GM20000 (cell line): ENCODE measurements at places on chromosomes 13 and 19.
A peak's percentile ranks its signal among the peaks of the same experiment; 100 is the strongest.

GRCh38 chr19:5317321-5317720, 23.3 kb downstream of the PTPRS start:
- no peak for DNase-seq

- no peak for DNase-seq
These were observed 389.3 kb downstream of the DACH1 start for GRCh38 chr13:71477735-71478134.

DNA sequence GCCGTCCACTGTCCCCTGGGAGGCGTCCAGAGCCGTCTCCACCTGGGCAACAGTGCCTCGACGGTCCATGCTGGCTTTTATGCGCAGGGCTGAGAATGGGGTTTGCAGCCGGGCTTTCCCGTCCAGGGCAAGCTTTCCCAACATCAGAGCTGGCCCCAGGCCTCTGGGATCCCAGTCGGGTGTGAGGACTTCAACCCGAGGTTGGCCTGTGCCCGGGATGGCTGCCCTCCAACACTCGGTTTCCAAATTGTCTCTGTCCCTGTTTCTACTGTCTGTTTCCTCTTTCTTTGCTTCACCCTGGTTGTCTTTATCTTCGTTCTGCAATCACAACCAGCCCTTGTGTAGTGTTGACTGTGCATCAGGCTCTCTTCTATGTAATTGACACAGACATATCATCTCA, at the start of gene IFNL4:
Gene IFNL4 (minus strand): TSS at position 51 of the 400 bp plus-strand sequence.
- no peak for DNase-seq

- DNase-seq = no peak
These were observed 1454.1 kb downstream of the UQCRFS1 start for GRCh38 chr19:27758626-27759505.

- no peak for DNase-seq
These were observed 106.1 kb downstream of the SLC25A15 start for GRCh38 chr13:40895227-40896184.

- DNase-seq = no peak
These were observed 522.2 kb downstream of the FGF9 start for GRCh38 chr13:22193070-22193469.

GRCh38 chr13:109917422-109917821, 131.0 kb upstream of the IRS2 start:
- DNase-seq = no peak

GRCh38 chr13:75836441-75836840, 200.3 kb downstream of the LMO7 start:
- no peak for DNase-seq

- DNase-seq = peak; percentile 49
These were observed 579 bp downstream of the ZNF566 start for GRCh38 chr19:36488846-36489117.

DNA sequence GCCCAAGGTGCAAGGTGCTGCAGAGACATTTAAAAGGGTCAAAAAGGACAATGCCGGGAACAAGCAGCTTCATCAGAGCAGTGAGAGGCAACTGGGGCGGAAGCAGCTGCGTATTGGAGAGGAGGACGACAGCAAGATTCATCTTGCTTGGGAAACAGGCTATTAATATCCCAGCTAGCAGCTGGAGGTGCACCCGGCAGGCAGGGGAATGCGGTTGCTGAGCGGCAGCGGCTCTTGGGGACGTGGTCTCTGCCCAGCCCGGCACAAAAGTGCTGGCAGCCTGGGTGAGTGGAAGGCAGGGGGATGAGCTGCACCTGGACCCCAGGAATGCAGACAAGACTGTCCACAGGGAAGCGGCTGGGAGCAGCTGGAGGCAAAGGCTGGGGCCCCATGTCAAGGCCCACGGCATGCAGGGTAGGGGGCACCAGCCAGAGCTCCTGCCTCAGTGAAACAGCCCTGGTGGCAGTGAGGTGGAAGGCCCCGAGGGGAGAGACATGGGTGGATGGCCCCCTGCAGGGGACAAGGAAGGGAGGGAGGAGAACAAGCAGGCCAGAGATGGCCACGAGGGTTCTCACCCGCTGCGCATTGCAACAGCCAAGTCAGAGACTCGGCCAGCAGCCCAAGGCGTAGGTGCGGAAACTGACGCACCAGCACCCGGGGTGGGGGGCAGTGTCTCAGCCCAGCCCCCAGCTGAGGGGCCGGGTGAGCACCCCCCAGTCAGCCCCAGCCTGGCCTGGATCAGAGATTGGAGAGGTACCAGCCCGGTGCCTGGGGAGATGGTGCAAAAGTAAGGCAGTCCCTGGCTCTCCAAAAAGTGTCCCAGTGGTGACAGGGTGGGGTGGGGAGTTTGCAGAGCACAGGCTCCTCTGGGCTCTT, 34.4 kb downstream of the PEPD start:
- DNase-seq = no peak

GRCh38 chr13:73073050-73073449, 14.2 kb downstream of the KLF5 start:
- DNase-seq = no peak

DNA sequence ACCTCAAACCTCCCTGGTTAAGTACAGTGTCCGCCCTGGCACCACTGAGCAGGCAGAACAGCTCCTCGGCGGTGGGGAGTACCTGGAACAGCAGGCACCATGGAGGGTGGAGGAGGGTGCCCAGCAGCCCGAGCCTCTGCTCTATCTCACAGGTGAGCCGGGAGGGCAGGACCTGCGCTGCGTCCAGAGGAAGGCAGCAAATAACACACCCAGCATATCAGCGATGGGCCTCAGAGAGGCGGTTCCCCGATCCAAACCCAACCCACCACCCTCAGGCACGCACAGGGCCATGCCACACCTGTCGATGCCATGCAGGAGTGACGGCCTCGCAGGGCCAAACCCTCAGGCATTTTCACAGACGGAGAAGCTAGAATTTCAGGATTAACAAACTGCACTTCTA, 11.8 kb downstream of the PEPD start:
- no peak for DNase-seq

GRCh38 chr13:63024458-63024857, 1608.8 kb upstream of the PCDH20 start:
- DNase-seq = no peak

DNA sequence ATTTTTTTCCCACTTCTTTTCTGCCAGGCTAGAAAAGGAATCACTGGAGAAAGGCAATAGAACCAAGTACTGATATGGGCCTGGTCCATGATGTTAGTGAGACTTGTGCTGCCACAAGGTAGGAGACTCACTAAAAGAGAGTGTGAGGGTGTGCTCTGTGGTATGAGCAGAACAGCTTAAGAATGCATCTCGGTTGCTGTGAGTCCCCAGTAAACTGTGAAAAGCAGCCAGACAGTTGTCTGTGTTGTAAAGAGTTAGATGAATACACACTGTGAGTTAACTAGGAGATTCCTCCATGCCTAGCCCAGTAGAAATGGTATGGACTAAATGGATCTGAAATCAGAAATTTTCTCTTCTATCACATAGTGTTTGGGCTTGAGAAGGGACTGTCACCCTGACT, 1177.3 kb upstream of the MIR17HG start:
- DNase-seq = no peak

- DNase-seq = no peak
These were observed 871.6 kb downstream of the SLITRK6 start for GRCh38 chr13:84927442-84928169.

DNA sequence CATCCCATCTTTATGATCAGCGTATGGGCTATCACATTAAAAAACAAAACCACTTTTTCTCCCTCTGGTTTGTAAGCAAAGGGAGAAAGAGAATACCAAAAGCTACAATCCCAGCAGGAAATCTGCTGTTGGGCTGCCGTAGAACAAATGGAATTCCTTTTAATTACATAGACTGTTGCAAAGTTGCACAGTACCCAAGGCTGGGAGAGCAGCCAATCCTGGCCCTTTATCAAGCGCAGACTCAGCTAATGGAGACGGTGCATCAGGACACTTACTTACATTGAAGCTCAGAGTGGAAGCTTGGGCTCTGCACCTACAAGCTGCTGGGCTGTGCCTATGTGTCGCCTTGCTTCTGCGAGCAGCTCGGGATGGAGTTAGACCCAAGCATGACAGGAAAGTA, 15.2 kb downstream of the CCNA1 start:
- no peak for DNase-seq

- no peak for DNase-seq
These were observed 415.9 kb downstream of the FGF9 start for GRCh38 chr13:22086597-22087330.

DNA sequence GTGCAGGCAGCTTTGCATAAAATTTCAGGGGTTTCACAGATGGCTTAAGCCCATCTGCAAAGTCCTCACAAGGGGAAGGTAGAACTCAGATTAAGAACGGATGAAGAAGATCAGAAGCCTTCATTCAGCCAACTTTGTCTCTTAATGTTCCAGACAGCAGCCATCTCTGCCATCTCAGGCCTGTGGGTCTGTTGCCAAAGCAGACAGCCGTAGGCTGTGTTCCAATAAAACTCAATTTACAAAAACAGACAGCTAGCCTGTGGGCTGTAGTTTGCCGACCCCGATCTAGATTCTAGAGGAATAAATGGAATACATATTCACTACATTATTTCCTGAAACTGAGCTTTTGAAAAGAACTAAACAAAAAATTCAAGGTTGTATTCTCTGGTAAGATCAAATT, 3.8 kb downstream of the DCUN1D2 start:
- no peak for DNase-seq

GRCh38 chr19:54096617-54097106, 3.9 kb downstream of the OSCAR start:
- DNase-seq = peak; percentile 53

GRCh38 chr13:103931885-103932284, 865.7 kb upstream of the SLC10A2 start:
- DNase-seq = no peak

GRCh38 chr19:35719402-35720162, 1.8 kb downstream of the KMT2B start:
- no peak for DNase-seq

DNA sequence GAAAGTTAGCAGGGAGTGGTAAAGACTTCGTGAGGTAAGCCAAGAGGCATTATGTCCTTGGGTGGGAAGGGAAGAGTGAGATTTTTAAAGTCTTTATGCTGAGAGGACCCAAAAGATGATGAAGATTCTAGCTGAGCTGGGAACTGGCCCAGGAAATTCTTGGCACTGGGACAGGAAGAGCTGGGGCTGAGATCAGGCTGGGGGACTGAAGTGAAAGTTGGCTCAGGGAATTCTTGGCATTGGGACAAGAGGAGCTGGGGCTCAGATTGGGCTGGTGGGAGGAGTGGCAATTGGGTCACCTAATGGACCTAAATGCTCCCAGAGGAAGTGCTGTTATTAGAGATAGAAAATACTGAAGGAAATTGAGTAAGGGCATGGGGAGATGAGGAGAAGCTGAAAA, 8.8 kb downstream of the SCEL start:
- no peak for DNase-seq

GRCh38 chr19:34589730-34590129, 87.2 kb downstream of the SCGB2B2 start:
- DNase-seq = no peak

DNA sequence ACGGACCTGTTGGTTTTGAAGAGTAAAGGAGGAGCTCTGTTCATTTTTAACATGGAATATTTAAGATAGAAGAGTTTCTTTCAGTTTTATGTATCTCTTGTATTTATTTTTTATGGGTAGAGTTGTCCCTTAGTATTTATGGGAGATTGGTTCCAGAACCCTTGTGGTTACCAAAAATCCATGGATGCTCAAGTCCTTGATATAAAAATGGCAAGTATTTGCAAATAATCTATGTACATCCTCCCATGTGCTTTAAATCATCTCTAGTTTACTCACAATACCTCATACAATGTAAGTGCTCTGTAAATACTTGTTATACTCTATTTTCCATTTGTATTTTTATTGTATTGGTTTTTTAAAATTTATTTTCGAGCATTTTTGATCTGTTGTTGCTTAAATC, 63.1 kb downstream of the TM9SF2 start:
- DNase-seq = no peak

- peak; percentile 73 for DNase-seq
These were observed 46.4 kb upstream of the SHKBP1 start for GRCh38 chr19:40530091-40530901.

DNA sequence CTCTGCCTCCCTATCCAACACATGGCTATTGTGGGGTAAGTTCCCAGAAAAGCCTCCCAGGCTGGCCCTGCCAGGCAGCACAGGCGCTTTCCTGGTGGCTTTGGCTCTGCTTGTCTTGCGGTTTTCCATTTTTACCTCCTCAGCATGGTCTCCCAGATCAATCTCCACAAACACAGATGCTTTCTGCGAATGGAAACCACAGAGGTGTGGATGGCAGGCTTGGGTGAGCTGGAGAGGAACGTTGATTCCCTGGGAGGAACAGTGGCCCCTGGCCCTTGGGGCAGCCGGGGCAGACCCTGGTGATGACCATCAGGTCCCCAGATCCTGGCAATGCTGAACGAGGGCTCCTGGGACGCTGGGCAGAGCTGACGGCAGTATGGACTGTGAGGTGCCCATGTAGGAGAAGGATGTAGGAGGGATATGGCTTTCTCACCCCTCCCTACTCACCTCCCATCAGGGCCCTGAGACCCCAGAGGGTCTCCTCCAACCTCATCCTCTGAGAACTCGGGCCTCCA, 6.6 kb downstream of the C13orf46 start:
- no peak for DNase-seq
